Fibroblast of skin of left biceps (primary cell): ENCODE measurements at places on chromosomes 16 and 17.

GRCh38 chr17:44308865-44309264 lies 464 bp downstream of the RUNDC3A start:
- DNase-seq: no peak

GRCh38 chr17:73874008-73874720 lies 229.9 kb upstream of the SDK2 start:
- no peak for DNase-seq

DNA sequence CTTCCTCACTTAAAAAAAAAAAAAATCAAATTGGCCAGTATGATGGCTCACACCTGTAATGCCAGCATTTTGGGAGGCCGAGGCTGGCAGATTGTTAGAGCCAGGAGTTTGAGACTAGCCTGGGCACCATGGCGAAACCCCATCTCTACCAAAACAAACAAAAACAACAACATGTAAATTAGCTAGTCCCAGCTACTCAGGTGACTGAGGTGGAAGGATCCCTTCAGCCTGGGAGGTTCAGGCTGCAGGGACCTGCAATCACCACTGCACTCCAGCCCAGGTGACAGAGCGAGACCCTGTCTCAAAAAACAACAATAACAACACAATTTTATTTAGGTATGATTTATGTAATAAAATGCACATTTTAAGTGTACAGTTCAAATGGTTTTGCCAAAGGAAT lies 6.3 kb upstream of the EPOP start:
- no peak for DNase-seq

- DNase-seq: no peak
These were observed 631 bp downstream of the KREMEN2 start for GRCh38 chr16:2964475-2965336.

DNA sequence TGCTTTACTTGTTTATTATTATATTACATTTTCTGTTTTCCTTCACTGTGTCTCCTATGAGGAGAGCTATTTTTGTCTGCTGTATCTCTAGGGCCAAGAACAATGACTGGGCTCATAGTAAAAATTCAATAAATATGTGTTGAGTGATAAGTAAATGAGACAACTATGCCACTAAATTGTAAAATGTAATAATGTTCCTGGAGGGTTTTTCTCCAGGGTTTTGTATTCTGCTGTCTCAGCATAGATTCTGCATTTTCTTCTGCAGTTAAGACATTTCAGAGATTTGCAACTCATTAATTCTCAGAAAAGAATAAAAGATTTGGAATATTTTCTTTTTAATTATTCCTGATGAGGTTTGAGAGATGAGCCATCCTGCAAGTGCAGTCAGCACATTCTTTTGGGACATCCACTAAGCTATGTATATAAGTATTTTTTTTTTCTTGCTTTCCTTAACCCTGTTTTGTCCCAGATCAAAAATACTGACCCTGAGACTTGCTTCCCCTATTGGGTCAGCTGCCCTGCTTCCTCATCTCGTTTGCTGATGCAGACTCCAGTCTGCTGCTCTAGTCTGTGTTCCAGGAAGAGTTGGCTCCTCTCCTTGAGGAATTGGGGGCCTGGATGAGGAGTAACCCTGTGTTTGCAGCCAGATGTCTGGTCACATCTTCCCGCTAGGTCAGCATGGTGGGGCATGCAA lies 122.9 kb downstream of the ABCA8 start:
- no peak for DNase-seq

GRCh38 chr16:51666074-51666473 lies 515.0 kb upstream of the SALL1 start:
- no peak for DNase-seq

- DNase-seq: no peak
These were observed 28.3 kb downstream of the ALDH3A2 start for GRCh38 chr17:19676896-19677295.

DNA sequence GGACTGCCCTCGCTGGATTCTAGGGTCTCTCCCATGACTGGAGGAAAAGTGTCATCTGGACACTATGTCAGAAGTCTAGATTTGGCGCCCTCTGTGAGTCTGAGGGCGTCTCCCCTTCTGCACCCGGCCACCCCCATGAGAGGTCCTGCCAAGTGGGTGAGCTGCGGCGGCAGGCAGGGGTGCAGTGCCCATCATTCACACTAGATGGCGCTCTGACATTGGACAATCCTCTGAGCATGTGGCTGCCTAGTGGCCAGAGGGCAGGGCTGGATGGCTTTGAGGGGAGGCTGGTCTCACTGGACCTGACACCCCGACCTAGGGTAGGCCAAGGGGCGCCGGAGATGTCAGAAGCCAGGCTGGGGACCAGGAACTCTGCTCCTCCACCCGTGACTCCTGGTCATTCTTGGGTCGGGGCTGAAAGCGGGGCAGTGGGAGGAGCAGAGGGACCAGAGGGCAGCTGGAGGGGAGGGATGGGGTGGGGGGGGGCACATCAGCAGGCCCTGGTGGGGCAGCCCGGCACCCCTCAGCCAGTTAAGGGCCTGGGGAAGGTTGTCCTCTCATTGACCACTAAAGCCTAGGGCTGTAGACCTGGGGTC lies 28.0 kb downstream of the MRM1 start:
- DNase-seq: peak; percentile 8

- DNase-seq: no peak
These were observed 17.7 kb downstream of the SLC38A8 start for GRCh38 chr16:84024854-84025253.

GRCh38 chr16:50692999-50693781 lies at the start of gene NOD2:
TSS of gene NOD2 (plus strand) at chr16:50693606. CDS start at chr16:50699496, 5,890 bp downstream.
- DNase-seq: no peak

DNA sequence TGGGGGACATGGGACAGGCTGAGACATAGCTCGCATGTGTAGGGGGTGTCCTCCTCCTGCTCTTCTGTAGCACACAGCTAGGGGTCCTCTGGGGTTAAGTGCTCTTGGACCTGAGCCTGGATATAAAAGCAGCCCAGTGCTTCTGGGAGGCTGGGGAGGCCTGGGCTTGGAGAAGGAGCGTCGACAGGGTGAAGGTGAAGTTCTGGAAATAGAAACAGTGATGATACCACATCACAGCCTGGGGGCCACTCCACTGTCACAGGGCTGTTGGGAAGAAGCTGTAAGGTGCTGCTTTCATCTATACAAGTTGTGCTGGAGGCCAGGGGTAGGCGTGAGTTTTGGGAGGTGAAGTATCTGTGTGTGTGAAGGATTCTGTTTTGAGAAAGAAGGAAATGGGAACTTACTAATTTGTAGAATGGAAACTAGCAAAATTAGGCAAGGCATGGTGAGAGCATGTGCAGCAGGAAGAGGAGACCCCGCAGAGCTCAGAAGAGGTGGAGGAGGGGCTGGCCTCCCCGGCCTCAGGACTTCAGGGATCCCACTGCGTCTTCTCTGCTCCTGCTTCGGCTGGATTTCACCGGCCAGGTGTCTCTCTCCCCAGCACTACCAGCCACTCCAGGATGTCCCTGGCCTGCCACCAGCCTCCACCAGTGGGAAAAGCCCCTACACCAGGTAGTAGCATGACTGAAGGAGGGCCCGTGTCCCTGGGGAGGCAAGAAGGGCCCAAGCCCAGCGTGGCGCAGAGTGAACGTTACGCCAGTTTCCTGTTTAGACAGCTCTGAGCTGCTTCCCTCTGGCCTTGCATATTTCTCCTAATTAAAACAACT lies 19.4 kb downstream of the PLCG2 start:
- DNase-seq: no peak
